ENCODE measurements at places on chromosomes 2 and 18. TPM values are rescaled to one million over a fixed set of nuclear protein-coding genes. Genes with fewer than 3 reads are reported as not detected.

Gene SUPT7L
- total RNA-seq, result 39.2 TPM

GRCh38 chr2:204022550-204022949 is 86.0 kb downstream of the ICOS start:
- DNase-seq, result no peak

Gene RAB6C
- total RNA-seq, result not detected

DNA sequence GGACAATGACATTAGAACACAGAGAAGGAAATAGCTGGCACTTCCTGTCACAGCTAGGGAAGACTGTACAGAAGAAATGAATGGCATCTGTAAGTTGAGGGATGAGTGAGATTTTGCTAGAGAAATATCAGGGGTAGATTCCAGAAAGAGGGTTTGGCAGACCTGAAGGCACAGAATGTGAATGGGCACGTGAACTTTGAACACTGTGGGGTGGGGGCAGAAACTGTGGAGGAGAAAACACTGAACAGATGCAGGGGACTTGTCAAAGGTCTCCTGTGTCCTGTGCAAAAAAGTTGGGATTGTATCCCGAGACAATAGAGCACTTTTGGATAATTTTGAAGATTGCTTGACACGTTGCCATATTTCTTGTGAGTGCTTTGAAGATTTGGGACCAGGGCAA is 88.0 kb downstream of the PPP1R1C start:
- DNase-seq, result no peak

- no peak for DNase-seq
Measured at GRCh38 chr2:40130251-40130994, 321.5 kb downstream of the SLC8A1 start.

Gene SPP2
- total RNA-seq, result not detected

DNA sequence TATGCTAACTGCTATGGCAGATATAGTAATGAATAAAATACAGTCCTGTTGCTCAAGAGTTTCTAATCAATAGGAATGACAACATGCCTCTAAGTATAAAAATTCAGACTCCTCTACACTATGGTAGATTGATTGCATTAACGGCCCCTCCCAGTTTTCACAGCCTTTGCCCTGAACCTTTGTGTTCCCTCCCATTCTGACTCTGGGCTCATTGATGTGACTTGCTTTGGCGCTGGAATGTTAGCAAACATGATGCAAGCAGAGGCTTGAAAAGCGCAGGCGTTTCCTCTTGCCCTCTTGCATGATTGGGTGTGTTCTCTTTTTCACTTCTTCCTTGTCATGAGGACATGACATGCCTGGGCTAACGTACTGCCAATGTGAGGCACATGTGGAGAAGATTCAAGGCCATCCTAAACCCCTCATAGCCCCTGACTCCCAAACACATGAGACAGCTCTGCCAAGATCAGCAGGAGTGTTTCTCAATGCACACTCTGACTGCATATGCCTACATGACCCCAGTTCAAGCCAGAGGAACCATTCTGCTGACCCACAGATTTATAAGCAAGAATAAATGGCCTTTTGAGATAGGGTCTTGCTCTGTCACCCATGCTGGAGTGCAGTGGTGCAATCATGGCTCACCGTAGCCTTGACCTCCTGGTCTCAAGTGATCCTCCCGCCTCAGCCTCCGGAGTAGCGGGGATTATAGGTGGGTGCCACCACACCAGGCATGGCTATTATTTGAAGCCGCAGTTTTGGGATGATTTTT is 49.7 kb upstream of the CD28 start:
- DNase-seq, result no peak

Gene CD8B
- total RNA-seq, result 117 TPM

Gene DIS3L2
- total RNA-seq, result 55.0 TPM

- DNase-seq, result no peak
Measured at GRCh38 chr2:198873503-198874471, 584.0 kb downstream of the SATB2 start.

Gene KCNJ13
- total RNA-seq, result not detected

Gene SS18
- 58.3 TPM for total RNA-seq

DNA sequence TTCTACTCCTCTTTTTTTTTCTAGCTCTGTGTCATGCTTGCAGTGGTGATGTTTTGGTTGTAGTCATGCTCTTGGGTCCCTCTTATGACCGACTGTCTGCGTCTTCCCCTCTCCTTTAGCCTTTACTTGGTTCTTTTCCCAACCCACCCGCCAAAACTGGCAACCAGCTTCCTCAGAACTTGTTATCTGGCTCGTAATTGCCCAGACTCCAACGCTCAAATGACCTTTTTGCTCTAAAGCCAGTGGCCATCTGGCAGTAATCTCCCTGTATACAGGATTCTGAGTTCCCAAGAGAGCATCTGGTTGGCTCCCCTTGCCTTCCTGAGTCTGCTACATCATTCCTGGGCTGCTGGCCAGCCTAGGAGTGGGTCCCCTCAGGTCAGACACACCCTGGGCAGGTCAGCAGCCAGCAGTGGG is 147.2 kb downstream of the MGAT5 start:
- DNase-seq, result no peak

DNA sequence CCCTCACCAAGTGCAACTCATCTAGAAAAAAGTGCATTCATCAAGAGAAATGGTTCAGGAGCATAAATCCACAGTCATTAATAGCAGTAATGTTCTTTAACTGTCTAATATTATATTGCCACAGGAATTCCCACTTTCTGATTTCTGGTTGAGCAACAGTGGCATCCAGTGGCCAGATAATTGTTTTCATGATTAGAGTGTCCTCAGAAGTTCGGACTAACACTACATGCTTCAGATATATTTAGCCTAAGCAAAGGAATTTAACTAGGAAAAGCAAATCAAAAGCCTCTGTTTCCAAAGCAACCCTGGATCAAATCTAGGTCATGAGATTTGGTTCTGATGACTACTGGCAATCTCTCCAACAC is 9.8 kb upstream of the ERBB4 start:
- no peak for DNase-seq

DNA sequence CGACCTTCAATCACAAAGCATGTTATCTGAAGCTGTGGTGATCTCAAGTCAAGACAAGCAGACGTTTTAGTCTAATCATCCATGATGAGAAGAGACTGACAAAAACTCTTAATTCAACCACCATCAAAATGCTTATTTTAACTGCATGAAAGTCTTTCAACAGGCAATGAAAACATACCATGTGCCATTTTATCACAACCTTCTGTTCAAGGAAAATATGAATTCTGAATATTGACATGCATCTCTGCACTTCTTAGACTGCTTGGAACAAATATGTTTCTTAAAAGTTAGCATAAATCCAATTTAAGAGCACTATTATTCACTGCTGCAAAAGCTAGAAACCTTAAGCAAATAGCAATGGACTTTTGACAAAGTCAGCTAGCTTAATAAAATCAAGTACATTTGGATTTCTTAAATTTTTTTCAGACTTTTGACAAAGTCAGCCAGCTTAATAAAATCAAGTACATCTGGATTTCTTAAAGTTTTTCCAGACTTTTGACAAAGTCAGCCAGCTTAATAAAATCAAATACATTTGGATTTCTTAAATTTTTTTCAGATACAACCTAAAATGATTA is 70.9 kb downstream of the OLA1 start:
- DNase-seq, result no peak

Gene PKP4
- total RNA-seq, result 22.0 TPM

- DNase-seq, result no peak
Measured at GRCh38 chr2:215505044-215505786, 69.3 kb upstream of the FN1 start.

All from T-cell (primary cell).